NCI-H2029 treated with DMSO at 0.1 percent for 48 hours (cell line): ENCODE measurements at places on chromosomes 7 and 10.

- DNase-seq = no peak
Observed at GRCh38 chr7:79175374-79175773, 278.1 kb downstream of the MAGI2 start.

- no peak for DNase-seq
Observed at GRCh38 chr10:91434041-91434440, 23.9 kb downstream of the HECTD2 start.

DNA sequence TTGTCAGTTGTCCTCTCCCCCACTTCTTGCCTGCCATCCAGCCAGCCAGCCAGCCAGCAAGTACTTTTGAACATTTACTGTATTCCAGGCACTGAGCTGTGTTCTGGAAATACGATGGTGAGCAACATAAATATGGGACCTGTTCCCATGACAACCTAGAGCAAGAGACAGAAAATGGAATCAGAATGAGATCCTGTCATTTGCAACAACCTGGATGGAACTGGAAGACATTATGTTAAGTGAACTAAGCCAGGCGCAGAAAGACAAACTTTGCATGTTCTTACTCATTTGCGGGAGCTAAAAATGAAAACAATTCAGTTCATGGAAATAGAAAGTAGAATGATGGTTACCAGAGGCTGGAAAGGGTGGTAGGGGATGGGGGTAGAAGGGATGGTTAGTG, 140.7 kb downstream of the ICA1 start:
- DNase-seq = no peak

GRCh38 chr7:11317766-11318165, 344.1 kb downstream of the PHF14 start:
- no peak for DNase-seq

DNA sequence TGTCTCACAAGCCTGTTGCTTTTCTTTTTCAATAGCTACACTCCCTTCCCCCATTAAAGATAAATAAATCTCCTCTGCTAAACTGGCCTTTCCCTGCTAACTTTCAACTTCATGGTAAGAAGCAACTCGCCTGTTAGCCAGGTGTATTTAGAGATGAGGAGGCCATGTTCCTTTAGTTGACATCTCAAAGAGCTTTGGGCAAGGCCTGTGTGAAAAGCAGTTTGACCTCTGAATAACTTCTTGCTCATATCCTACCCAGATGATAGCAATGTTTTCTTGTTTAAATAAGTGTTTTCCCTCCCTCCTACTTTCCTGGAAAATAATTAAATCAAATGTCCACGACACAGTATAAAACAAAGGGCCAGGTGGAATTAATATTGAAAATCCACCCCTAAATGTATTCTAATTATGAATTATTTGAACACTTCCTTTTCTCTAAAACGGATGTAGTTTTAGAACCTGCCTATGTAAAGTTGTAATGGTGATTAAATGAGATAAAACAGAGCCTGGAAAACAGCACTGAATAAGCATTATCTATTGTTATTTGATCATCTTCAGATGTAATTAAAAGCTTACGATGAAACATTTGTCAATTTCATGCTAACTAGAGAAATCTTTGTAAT, 78.5 kb downstream of the HGF start:
- no peak for DNase-seq

- no peak for DNase-seq
Observed at GRCh38 chr7:38127216-38128207, 50.5 kb upstream of the STARD3NL start.

DNA sequence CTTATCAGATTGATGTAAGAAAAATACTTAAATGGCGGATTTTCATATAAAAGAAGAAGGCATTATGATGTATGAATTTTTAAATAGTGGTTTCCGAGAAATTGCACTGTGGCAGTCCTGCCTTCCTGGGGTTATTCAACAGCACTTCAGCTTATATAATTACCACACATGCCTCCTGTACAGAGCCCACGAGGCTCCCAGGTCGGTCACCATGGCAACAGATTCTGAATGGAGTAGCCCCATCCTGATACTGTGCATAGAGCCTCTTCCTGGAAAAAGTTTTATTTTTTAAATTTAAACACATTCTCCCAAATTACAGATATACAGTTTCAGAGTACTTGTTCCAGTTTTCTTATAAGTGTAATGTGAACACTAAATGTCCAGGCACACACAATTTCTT, 15.9 kb upstream of the ASB4 start:
- DNase-seq = peak; percentile 75

DNA sequence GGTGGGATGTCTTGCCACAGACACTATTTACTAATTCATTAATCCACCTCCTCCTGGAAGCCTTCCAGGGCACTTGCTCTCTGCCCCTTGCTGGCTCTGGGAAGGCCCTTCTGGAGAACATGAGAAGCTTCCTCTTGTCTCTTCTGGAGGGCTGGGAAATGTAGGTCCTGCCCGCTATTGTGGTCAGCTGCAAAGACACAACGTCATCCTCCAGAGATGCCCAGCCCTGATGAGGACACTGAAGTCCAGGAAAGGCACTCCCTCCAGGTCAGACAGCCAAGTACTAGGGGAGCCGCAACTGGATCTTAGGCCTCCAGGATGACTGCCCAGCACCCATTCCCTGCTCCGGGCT, 9.6 kb upstream of the TACR2 start:
- DNase-seq = no peak

DNA sequence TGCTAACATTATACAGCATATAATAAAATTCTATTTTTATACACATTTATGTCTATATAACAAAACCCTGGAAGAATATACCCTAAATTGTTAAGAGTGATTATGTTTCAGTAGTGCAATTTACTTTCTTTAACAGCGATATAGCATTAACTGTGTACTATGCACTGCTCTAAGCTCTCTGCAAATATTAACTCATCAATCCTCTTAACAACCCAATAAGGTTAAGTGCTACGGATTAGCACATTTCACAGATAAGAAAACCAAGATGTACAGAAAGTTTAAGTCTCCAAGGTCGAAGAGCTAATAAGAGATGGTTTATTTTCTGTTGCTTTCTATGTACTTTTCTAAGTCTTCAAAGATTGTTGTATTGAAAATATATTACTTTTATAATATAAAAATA, 95.8 kb downstream of the SEMA3C start:
- no peak for DNase-seq

- no peak for DNase-seq
Observed at GRCh38 chr7:69966766-69967591, 368.7 kb downstream of the AUTS2 start.

DNA sequence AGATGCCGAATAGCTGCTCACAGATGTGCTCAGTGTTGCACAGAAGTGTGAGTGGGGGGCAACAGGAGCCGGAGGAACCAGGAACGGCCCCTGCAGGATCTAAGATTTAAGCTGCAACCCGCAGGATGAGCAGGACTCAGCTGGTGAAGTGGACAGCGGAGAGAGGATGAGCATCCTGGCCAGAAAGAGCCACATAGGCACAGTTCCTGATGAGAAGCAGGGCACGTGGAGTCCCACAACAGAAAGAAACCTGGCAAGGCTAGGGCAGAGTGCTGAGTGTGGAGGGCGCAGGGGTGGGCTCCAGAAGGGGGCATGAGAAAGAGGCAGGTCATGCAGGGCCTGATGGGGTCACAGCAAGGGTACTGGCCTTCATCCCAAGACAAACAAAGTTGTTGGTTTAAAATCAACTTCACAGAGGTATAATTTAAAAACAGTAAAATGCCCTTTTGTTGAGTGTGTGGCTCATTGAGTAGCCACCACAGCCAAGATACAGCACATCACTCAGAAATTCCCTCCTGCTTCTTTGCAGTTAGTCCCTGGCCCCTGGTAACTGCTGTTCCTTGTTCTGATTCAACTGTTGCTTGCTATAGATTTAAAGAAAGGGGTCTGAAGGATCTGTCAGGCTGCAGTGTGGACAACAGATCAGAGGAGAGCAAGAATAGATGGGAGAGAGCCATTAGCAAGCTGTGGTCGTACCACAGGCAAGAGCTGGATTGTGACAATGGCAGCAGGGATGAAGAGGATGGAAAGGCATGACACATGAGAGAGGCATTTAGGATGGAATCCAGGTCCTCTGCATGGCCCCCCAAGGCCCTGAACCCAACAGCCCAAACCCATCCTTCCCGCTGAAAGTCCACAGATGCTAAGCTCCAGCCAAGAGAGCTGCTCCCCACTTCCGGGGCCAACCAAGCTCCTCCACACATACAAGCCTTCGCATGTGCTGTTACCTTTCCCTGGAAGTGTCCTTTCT, 53.1 kb upstream of the OSBPL3 start:
- no peak for DNase-seq

- DNase-seq = no peak
Observed at GRCh38 chr7:131365838-131366237, 38.2 kb downstream of the MKLN1 start.

- no peak for DNase-seq
Observed at GRCh38 chr7:92874567-92874966, 38.2 kb upstream of the CDK6 start.

DNA sequence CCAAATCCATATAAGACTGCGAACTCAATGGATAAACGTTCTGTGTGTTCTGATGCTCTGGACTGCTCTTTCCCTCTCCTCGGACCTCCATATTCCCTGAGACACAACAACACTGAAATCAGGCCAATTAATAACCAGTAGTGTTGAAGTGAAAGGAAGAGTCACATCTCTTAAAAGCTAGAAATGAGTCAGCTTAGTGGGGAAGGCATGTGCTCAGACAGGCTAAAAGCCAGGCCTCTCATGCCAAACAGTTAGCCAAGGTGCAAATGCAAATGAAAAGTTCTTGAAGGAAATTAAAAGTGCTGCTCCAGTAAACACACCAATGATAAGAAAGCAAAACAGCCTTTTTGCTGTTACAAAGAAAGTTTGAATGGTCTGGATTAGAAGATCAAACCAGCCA, 29.3 kb downstream of the TNS3 start:
- no peak for DNase-seq

DNA sequence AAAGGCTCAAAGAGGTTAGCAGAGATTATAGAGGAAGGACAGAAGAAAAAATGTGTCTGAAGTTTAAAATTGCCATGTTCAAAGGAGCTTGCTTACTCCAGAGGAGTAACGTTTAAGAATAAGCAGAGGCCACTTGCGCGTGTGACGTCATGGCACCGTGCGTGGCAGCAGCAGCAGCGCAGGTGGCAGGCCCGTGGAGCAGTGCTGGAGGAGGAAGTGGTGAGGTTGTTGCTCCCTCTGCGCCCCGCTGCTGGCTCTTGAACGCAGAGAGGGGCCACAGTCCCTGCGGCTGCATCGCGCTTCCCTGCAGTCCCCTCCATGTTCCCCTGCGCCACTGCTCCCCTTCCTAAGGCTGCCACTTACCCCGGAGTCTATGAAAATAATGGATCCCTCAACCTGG, 37.5 kb downstream of the GDI2 start:
- no peak for DNase-seq

GRCh38 chr7:34497153-34497777, 160.8 kb upstream of the NPSR1 start:
- DNase-seq = no peak

GRCh38 chr10:129467359-129468064, 471 bp downstream of the MGMT start:
- DNase-seq = no peak

- DNase-seq = no peak
Observed at GRCh38 chr10:98694014-98694413, 247.3 kb upstream of the HPS1 start.

DNA sequence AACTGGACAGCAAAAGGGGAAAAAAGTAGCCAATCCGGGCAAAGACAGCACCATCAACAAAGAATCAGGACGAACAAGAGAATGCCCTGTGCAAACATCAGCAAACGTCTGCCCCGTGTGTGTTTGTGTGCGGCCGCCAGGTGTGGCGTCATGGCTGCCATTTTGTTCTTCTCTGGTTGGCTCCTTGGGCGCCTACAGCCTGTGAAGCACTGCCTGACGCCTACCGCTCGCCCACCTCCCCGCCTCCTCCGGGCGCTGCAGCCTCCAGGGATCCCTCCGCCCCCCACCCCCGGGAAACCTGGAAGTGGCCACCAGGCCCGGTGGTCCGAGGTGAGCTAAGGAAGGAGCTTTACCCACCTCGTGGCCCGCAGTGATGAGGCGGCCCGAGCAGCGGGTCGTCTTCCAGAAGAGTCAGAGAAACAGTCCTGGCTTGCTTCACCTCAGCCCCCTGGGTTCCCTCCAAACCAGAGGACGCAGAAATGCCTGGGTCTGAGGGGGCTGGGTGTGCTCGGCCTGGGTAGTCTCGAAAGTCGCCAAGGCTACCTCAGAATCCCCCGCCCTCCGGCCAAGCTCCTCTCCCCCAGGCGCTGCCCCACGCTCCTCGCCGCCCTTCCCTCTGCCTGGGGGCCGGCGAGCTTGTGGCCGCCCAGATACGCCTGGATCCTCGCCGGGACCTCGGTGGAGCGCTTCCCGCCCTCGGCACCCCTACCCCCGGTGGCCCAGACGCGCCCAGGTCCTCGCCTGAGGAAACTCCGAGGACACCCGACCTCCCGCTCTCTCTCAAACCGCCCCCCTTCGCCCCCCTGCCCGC, 61.8 kb upstream of the IL6 start:
- DNase-seq = no peak

DNA sequence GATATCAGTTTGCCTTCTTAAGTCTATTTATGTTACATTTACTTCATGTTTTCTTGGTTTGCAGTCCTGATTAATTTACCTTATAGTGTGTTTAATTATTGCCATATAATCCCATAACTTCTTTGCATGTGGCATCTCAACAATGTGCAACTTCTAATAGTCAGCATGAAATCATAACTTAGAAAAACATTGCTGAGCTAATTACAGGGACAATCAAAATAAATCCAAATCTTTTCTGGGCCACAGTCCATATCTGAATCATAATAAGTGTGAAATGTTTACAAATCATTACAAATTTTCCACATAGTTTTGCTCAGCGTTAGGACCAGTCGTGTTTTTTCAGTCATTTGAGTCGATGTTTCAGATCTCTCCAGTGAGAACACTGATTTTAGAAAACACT, 29.1 kb upstream of the CABCOCO1 start:
- DNase-seq = no peak

GRCh38 chr7:142476077-142476476, 218.2 kb upstream of the PRSS58 start:
- DNase-seq = no peak

DNA sequence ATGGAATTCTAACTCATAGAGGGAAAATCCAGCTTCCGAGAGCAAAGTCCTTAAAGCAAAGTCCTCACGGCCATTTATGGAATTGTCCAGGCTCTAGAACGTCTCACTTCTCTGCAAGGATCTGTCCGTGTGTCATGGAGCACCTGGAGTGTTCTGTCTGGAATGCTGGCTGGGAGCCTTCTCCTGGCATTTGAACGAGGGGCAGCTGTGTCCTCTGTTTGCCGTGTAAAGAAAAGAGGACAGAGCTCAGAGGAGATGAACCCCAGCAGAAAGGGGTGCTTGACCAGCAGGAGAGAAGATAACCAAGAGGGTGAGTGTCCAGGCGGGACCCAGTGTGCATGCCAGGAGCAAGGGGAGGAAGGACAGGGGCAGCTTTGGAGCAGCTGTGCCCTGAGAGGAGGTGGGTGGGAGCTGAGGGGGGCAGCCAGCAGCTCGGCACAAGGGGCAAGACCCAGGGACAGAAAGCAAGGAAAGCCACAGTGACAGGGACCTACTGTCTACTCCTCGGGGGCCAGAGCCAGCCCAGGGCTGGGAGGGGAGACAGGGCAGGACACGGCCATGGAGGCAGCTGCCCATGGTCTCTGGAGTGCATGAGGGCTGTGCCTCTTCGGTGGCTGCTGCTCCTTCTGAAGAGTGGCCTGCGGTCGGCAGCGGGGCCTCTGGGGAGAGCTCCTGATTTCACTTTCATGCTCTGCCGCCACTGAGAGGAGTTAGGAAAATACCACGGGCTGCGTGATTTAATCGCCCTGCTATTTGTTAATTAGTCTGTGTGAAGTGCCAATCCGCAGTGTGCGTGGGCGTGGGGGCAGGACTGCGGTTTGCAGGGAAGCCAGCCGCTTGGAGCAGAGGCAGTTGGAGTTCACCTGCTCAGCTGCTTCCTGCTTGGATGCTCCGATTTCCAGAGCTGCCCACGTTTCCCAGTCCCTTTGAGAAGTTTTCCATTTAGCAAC, 149.3 kb upstream of the SHH start:
- DNase-seq = no peak

GRCh38 chr7:27579565-27579964, 83.1 kb downstream of the HIBADH start:
- DNase-seq = no peak
